ENCODE measurements at places on chromosomes 12 and 14.

GRCh38 chr12:124273630-124274029, 21.3 kb upstream of the RFLNA start:
- DNase-seq = no peak

DNA sequence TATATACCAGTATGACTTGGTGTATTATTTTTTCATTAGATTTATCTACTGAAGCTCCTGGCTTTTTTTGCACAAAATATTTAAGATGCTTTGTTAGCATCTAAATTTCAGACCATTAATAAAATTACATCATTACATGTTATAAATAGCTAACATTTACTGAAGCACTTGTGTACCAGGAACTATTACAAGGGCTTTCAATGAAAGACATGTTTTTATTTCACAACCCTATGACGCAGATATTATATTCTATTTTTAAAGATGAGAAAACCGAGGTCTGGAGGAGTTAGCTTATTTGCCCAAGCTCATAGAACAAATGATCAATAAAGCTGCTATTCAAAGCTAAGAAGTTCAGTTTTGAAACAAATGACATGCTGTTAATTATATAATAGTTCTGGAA, 420.4 kb upstream of the DCN start:
- DNase-seq = no peak

GRCh38 chr14:101457936-101458740, 103.2 kb upstream of the DIO3 start:
- no peak for DNase-seq

- DNase-seq = no peak
Observed at GRCh38 chr12:21797539-21797938, 23.0 kb upstream of the KCNJ8 start.

- DNase-seq = no peak
Observed at GRCh38 chr12:120940799-120941198, 36.6 kb upstream of the SPPL3 start.

- no peak for DNase-seq
Observed at GRCh38 chr12:76922866-76923265, 44.0 kb upstream of the CSRP2 start.

DNA sequence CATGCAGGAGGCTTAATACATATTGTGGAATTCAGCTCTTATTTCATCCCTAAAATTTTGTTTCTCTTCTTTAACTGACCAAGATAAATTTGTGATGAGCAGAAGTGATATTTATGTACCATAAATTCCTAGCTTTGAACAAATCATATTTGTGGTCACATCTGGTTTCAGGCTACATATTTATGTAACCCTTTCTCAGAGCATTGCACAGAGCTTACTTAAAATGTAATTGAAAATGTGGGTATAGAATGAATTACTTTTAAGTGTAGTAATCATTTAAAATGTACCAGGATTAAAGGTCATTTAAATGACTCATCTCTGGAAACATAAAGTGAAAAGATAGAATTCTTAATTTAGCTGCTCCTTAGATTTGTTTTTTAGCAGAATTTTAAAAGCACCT, 129.9 kb upstream of the FRMD6 start:
- no peak for DNase-seq

DNA sequence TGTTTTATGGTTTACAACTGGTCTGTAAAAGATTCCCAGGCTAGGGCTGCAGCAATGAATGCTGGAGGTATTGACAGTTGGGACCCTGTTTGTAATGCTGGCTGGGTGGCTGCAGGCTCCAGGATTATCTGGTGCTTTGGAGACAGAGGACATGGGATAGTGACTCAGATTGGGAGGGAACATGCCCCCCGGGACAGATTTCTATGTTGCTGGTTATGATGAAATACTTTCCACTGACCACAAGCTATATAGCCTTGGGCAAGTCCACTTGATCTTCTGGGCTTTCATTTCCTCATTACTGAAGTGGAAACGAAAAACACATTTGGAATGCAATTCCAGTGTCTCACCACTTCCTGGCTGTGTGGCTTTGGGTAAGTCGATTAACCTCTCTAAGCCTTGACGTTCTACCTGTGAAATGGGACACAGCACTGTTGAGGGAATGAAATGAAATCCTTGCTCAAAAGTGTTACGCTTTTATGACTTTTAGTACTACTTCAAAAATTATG, 6.3 kb upstream of the TPCN1 start:
- no peak for DNase-seq
